ENCODE measurements at places on chromosomes 7 and 10.

DNA sequence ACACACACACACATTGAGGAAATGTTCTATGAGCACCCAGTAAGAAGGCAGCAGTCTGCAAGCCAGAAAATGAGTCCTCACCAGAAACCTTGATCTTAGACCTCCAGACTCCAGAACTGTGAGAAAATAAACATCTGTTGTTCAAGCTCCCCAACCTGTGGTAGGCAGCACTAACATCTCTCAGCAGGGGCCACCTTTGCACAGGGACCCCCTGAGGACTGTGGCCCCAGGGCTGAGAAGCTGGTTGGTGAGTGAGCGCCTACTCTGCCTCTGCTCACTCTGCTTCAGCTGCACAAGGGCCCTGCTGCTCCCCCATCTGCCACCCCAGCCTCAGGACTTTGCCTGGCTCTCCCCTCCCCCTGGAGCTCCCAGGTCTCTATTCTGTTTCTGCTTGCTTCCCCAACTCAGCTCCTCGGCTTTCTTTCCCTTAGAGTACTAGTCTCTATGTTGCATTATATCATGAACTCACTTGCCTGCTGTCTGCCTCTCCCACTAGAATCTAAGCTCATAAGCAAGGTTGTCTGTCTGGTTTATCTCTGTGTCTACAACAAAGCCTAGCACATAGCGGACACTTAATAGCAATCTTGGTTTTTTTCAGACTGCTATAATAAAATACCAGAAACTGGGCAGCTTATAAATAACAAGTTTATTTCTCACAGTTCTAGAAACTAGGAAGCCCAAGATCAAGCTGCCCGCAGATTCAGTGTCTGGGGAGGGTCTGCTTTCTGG is 40.4 kb upstream of the PRLHR start:
- DNase-seq, result no peak

- DNase-seq, result no peak
Measured at GRCh38 chr7:48971173-48971572, 46.8 kb downstream of the CDC14C start.

GRCh38 chr7:108203537-108203936 is 73.4 kb upstream of the LAMB4 start:
- DNase-seq, result no peak

DNA sequence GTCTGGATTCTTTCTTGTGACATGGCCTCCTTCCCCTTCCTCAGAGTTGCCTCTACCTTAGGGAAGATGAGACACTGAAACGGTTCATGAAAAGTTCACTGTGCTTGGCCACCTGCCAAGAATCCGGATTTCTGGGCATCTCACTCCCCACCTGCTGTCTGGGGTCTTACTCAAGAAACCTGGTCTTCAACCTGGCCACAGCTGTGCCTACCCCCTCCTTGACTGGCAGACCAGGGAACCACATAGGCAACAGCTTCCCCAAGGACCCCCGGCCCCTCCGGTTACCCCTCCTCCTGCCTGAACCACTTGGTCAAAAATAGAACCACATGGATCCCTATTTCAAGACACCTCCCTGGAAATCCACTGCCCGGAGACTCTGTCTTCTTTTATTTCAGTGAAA is 58.7 kb upstream of the NANOS1 start:
- DNase-seq, result no peak

DNA sequence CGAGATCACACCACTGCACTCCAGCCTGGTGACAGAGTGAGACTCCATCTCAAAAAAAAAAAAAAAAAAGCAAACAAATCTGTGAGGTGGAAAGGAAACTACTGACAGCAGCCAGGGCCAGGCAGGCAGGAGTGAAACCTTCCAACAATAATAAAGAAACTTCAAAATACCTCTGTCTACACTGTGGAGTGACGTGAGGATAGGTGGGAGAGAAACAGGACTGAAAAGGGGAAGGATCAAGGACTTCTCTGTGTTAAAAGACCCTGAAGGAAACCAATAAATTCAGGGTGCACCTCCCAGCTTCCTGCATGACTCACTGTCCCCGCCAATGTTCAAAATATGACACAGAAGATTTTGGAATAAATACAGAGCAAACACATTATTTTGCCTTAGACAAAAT is 82.9 kb downstream of the KIAA1549 start:
- no peak for DNase-seq

GRCh38 chr7:149229526-149229925 is 9.9 kb upstream of the ZNF212 start:
- DNase-seq, result no peak

DNA sequence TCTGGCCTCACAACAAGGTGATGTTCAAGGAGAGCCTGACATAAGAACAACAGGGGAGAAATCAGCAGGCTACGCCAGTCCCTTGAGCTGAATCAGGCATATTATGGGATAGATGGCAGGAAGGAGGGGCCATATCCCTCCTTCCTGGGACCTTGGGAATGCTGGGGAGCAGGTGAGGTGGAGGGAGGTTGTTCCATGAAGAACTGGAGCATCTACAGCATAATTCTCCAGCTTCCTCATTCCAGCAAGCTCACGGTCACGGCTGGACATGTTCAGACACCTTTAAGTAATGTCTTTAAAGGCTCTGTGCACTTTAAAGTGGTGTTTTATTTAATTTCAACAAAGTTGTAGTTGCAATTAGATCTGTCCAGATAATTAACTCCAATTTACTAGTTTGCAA is 780.5 kb downstream of the TYW1 start:
- no peak for DNase-seq

- DNase-seq, result peak; percentile 64
Measured at GRCh38 chr10:28077889-28078288, 79.0 kb upstream of the ODAD2 start.

DNA sequence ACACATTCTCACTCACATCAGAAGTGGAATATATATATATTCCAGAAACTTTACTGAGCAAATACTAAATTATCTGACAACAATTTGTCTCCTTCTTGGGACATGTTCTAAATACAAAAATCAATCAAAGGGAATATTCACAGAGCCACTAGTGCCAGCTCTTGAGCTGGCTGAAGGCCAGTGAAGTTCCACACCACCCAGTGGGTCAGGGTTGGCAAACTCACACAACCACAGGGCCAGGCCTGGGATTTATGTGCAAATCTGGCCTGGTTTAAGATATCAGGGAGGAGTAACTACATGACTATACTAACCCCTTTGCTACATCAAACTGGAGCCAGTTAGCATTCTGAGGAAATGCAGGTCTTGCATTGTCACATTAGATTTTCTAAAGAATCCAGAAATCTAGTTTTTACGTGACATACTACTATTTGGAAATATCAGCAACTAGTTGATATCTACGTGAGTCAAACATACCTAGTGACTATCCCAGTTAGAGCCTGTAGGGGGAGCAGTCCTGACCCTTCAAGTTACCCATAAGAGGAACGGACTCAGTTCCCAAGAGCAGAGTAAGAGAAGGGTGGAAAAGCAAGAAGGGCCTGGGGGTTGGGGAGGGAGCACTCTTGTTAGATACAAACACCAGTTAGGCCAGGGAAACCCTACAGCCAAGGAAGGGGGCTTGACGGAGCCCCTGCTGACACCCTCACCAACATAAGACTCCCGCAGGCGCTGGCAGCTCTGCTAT is 600.4 kb downstream of the KCNMA1 start:
- no peak for DNase-seq

- DNase-seq, result no peak
Measured at GRCh38 chr10:51302316-51302715, 228.0 kb downstream of the PRKG1 start.

DNA sequence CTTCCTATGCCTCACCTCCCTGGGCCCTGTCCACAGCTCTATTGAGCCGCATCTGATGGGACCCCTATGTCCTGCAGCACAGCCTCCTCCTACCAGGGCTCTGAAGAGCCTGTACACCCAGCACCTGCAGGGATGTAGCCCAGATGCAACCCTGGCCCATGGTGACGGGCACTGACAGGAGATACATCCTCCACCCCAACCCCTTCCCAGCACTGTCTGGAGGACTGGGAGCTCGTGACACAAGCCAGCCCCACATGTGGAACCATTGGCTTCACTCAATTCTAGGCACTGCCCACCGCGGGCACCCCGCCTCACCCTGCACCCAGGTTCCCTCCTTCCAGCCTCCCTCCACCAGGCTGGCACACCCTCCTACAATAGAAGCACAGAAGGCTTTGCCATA is 2.6 kb upstream of the GRB10 start:
- DNase-seq, result no peak

DNA sequence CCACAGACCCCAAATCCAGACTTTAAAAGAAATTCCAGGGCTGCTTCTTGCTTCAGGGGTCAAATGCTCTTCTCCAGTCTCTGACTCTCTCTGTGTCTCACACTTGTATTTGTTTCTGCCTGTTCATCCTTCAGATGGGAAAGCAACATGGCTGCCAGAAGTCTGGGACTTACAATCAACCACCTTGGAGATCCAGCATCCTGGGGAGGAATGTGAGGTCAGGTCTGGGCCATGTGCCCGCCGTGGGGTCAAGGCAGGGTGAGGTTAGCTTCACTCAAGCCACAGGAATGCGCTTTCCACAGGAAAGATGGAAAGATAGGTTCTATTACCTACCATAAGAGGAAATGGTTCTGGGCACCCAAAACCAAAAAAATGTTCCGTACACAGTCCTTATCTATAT is 34.3 kb upstream of the NPVF start:
- peak; percentile 74 for DNase-seq

GRCh38 chr10:122587098-122587760 is 26.7 kb downstream of the DMBT1 start:
- DNase-seq, result no peak

GRCh38 chr7:128807191-128807590 is 15.4 kb downstream of the CCDC136 start:
- DNase-seq, result no peak

GRCh38 chr7:76310102-76310957 is 7.9 kb downstream of the HSPB1 start:
- DNase-seq, result no peak

GRCh38 chr10:23718946-23719345 is 280.1 kb downstream of the OTUD1 start:
- DNase-seq, result no peak

DNA sequence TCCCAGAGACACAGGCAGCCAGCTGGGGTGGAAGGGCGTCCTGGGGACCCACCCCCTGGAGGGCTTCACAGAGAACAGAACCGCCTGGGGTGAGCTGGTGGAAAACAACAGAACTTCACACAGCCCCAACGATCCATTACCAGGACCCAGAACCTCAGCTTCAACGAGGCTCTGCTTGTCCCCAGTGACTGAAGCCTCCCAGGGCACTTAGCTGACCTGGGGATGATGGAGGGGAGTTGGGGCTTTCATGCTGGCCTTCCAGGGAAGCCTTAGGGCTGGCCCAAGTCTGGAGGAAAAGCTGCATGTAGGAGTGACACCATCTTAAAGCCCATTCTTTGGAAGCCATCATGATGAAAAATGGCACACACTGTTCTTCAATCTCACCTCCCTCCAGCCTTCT is 300.2 kb downstream of the WDR37 start:
- no peak for DNase-seq

DNA sequence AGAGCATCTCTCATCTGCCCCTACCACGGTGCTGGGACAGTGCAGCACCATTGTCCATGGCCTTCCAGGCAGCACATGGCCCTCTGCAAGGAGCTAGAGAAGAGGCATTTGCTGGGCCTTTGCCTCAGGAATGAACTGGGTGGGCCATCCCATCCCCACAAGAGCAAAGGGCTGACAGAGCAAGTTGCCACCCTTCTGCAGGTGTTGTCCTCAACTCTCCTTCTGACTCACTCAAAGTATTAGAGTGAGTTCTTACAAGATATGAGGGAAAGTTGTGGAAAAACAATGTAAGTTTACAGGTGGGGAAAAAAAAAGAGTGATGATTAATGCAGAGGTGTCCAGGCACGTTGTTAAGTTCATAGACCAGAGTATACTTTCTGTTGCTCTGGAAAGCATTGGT is 261.2 kb downstream of the SKIDA1 start:
- DNase-seq, result no peak

- DNase-seq, result peak; percentile 51
Measured at GRCh38 chr10:69715156-69715898, 85.3 kb downstream of the FAM241B start.

DNA sequence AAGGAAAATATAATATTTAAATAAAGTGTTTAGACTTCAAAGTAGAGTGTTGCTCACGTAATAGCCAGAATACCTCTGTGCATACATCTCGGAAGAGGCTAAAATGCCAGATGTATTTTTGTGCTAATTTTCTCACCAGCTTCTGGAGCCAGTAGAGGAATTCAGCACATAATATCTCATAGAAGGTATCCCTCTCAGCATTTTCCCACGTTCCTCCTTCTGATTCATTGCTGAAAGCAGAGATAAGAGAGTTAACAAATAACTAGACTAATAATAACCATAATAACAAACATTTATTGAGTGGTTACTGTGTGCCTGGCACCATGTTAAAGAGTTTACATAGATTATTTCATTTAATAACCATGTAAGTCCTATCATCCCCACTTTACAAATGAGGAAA is 123.6 kb downstream of the VTI1A start:
- DNase-seq, result no peak

DNA sequence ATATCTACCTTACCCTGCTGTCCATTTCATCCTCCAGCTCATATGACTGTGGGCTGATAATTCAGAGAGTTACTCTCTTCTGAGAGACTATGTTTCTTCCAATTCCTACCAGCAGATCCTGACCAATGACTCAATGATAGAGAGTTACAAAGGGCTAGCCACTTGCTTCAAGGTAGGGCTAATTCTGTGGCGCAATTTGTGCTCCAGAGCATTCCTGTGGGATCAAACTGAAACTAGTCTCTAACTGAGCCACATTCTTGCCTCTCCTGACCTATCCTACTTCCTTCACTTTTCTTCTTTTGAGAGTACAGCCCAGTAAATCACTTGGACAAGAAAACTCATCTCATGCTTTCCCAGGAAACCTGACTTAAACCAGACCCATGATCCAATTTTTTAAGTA is 17.9 kb upstream of the ASZ1 start:
- peak; percentile 10 for DNase-seq

DNA sequence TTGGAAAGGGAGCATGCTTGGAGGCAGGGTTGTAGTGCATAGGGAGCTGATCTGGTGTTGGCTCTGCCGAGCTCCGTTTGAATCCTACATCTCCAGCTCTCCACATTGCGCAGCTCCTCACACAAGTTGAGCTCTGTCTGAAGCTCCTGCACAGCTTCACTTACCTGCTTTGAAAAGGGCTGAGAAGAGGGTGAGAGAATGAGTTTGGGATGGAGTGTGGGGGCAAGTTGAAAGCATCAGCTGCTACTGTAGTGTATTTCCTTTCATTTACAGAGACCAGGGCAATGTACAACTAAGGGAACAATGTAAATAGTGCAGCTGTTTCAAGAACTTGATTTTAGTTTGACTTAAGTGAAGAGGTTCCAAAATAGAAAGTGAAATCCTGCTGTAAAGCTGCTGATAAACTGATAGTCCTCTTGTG is 88.5 kb downstream of the VTI1A start:
- no peak for DNase-seq

DNA sequence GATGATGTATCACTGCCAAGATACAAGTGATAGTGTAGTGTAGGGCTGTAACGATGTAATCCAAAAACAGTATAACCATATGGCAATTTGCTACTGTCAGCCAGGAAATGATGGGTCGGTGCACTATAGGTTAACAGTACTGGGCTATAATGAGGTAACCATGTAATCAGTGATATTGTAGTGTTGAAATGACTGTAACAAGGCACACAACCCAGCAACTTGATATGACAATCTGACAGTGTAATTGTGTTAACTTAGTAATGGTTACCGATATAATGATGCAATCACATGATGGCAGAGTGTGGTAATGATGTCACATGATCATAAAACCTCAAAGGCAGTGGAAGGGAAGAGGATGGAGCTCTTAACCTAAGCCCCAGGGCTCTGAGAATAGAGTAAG is 73.8 kb upstream of the SLF2 start:
- no peak for DNase-seq

GRCh38 chr7:118195837-118196474 is 12.0 kb downstream of the LSM8 start:
- DNase-seq, result peak; percentile 53
